ENCODE measurements at places on chromosomes 3 and 15.

- no peak for DNase-seq
Observed at GRCh38 chr3:82224661-82225060, 463.2 kb upstream of the GBE1 start.

DNA sequence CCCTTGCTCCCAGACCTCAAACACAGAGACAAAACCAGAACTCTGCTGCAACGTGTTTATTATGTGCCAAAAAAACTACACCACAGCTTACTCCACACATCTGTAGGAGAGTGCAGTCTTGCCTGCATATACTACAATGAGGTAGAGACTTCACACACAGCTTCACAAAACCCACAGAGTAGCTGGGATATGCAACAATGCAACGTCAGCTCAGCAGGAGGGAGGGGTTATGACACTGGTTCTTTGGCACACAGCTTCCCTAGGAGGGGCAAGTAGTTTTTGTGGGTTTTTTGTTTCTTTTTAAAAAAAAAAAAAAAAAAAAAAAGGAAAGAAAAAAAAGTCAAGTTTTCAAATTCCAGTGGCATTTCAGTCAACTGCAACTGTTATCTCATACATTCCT lies 2.9 kb upstream of the RPS17 start:
- no peak for DNase-seq

DNA sequence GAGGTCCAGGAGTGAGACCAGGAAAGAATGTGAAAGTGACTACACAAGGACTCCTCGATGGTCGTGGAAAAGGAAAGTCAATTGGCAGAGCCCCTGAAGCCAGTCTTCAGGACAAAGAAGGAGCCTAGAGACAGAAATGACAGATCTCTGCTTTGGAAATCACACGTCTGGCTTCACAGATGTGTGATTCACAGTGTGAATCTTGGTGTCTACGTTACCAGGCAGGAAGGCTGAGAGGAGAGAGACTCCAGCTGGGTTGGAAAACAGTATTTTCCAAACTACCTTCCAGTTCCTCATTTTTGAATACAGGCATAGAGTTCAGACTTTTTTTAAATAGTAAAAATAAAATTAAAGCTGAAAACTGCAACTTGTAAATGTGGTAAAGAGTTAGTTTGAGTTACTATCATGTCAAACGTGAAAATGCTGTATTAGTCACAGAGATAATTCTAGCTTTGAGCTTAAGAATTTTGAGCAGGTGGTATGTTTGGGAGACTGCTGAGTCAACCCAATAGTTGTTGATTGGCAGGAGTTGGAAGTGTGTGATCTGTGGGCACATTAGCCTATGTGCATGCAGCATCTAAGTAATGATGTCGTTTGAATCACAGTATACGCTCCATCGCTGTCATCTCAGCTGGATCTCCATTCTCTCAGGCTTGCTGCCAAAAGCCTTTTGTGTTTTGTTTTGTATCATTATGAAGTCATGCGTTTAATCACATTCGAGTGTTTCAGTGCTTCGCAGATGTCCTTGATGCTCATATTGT lies 6.0 kb downstream of the CCR2 start:
- no peak for DNase-seq

GRCh38 chr3:31185062-31185357 lies 290.5 kb upstream of the GADL1 start:
- DNase-seq = no peak

- DNase-seq = no peak
Observed at GRCh38 chr15:57582090-57582489, 9.6 kb upstream of the MYZAP start.

DNA sequence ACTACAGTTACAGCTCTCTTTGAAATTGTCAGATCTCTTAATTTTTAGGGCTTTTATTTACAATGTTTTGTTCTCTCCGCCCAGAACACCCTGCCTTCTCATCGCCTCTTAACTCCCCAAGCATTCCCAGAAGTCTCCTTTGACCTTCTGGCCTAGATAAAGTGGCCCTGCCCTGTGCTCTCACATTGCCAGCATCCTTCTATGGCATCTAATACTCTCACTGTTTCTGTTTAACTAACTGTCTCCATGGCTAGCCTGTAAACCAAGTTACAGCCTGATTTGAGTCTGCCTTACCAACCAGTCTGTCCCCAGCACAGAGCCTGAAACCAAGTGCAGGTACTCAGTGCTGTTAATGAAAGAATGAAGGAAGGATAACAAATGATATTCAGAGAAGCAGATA lies 19.9 kb downstream of the COL8A1 start:
- no peak for DNase-seq

DNA sequence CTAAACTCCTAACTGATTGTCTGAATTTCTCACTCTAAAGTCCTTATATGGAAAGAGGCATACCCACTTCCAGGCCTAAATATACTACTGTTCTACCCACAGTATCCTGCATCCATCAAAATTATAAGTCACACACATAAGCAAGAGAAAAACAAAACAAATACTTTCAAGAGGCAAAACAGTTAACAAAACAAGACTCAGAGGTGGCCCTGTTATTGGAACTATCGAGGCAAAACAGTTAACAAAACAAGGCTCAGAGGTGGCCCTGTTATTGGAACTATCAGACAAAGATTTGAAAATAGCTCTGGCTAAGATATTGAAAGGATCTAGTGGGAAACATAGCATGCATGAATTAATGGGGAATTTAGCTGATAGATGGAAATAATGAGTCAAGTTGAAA lies 224.2 kb upstream of the CGNL1 start:
- no peak for DNase-seq

GRCh38 chr15:62141643-62142588 lies 23.2 kb downstream of the C2CD4B start:
- no peak for DNase-seq

DNA sequence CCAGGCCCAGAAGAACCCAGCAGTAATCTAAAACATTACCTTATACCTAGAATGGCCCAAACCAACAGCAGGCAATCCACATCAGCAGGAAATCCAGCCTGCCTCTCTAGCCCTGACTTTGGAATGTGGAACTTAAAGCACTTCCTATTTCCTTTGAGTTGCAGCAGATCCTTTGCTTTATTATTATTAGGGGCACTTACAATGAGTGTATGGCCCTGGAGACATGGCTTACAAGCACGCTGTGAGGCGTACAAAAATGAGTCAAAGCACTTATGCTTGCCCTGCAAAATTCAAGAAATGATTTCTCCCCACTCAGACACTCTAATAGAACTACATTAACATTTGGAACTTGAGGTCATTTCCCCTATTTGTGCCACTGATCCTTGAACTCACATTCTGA lies 9.5 kb upstream of the KNSTRN start:
- no peak for DNase-seq

DNA sequence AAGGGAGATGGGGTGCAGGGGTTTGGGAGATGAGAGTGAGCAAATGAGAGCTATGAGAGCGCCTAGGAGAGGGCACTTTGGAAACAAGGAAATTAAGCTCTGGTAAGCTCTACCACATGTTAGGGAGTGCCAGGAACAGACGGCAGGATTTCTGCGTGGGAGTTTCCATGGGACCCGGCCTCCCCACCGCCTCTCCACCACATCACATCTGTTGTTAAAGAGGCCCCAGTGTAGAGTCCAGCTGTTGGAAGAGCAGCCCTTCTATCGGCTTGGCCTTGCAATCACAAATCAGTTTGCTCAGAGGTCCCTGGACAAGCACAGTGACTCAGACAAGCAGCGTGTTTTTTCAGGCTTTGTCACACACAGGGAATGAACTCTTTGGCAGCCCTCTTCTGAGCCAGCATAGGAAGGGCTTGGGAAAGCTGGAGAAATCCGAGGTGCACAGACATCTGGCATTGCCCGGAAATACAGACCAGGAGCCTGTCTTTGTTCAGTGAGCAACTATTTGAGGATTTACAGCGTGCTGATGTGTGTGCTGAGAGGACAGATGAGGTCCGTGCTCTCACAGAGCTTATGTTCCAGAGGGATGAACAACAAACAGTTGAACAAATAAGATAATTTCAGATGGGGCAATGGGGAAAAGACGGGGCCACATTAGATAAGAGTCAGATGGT lies 370.6 kb upstream of the PROK2 start:
- DNase-seq = no peak

DNA sequence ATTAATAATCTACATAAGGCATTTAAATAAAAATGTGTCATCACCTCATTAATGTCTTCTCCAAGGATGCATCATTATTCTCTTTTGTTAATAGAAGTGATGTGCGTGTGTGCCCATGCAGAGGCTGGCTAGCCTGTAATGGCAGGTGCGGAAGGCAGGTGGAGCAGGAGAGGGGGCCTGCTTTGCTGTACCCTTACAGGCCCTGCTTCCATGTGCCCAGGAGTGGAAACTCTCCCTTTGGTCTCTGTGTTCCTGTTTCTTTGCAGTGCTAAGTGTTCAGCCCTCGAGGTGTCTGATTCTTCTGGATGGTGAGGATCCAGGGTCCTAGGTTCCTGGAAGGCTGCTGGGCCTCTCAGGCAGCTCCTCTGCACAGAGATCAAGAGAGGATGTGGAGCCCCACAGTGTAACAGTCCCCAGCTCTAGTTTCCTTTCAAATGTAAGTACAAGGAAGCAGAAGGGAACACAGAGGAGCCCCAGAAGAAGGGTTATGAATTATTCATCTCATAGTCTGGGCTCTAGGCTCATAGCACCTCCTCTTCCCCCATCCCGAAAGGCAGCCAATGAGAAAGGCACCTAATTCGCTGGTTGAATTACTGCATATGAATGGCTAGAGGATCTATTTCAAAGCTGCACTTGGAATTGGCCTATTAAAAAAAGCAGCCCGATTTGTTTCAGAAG lies 39.2 kb upstream of the AGBL1 start:
- no peak for DNase-seq

GRCh38 chr3:50475348-50475747 lies 28.1 kb downstream of the CACNA2D2 start:
- no peak for DNase-seq

- no peak for DNase-seq
Observed at GRCh38 chr3:172560026-172560425, 36.8 kb upstream of the TNFSF10 start.

GRCh38 chr3:78322780-78323179 lies 1282.9 kb downstream of the ROBO2 start:
- DNase-seq = no peak

DNA sequence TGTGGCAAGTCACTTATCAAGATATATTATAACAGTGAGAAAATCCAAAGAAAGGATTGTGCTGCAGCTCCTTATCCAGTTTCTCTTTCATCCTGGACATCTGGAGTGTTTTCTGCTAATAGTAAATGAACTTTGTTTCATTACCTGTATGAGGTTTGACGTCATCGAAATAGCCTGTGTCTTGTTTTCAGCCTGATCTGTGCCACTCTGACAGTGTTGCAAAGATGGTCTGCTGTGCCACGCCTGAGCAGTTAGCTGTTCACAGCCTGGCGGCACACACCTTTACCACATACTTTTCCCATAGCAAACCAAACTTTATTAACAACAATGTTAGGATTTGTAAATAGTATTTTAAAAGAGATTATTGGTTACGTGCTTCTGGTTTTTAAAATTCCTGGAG lies 34.0 kb downstream of the YEATS2 start:
- DNase-seq = no peak

- no peak for DNase-seq
Observed at GRCh38 chr3:105364128-105364527, 2.6 kb upstream of the ALCAM start.

GRCh38 chr3:12413721-12414255 lies 70.5 kb upstream of the TSEN2 start:
- no peak for DNase-seq

DNA sequence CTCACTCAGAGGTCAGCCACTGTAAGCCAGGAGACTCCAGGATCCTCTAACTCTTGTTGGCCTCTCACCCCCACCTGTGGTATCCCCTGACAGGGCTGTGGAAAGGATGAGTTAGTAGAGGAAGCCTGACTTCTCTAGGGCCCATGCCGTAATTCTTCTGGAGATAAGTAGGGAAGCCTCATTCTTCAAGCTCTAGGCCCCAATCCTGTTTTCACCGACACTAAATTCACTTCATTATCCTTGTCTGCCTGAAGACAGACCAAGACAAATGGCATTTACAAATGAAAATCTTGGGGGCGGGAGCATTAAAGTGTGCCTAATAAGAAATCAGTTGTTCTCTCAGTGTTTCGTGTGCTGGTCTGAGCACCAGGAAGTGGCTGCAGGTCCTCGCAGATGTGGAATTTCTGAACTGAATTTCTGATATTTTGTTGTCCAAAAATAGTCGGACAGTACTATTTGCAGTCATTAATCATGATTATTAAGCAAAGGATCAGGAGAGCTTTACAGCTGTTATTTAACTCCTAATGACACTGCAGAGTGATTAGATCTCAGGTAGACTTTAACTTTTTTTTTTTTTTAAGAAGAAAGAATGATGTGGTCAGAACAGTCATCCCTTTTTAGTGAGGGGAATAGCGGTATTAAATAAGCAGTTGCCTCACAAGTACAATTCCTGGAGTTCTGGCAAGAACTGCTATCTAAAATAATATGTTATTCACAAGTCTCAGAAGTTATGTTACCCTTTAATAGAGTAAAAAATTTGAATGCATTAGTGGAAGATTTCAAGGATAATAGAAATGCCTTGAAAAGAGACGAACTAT lies 58.4 kb downstream of the RBMS3 start:
- no peak for DNase-seq

DNA sequence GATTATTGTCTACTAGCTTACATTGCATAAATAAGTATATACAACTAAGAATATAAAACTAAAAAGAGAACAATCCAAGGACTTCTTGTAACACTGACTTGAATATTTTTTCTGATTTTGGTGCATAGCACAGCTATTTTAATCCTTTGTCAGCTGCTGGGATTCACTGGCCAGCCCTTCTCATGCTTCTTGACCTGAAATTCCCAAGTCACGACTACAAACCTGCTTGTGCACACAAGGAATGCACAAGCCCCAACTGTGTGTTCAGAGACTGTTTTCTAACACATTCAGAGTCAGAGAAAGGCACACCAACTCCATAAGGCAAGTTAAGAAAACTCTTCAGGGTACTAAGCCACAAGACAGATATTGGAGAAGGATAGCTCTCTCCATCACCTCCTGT lies 80.9 kb downstream of the TNIK start:
- DNase-seq = no peak

- DNase-seq = no peak
Observed at GRCh38 chr15:91965501-91966193, 112.1 kb downstream of the SLCO3A1 start.

- DNase-seq = no peak
Observed at GRCh38 chr3:65807225-65807624, 231.5 kb downstream of the MAGI1 start.

DNA sequence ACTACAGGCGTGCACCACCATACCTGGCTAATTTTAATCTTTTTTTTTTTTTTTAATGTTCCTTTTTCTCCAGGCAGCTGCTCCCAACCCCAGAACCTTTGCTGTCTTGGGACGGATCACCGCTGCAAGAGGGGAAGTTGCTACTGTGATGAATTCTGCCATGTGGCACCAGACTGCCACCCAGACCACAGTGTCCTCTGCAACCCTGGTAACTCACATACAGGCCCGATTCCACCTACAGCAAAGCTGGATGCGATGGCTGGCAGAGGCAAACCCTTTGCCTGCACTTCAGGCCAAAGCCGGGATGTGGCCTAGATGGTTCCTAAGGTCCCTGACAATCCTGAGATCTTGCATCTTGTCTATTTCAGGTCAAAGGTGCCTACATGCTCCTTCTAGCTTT lies 12.7 kb upstream of the MUC20 start:
- no peak for DNase-seq

GRCh38 chr3:87077355-87077754 lies 86.4 kb upstream of the VGLL3 start:
- no peak for DNase-seq
